ENCODE measurements at places on chromosomes 3 and 15.

- DNase-seq = no peak
Observed at GRCh38 chr15:85154061-85154460, 172.4 kb downstream of the PDE8A start.

GRCh38 chr3:143010024-143010423, 8.7 kb downstream of the U2SURP start:
- DNase-seq = no peak

DNA sequence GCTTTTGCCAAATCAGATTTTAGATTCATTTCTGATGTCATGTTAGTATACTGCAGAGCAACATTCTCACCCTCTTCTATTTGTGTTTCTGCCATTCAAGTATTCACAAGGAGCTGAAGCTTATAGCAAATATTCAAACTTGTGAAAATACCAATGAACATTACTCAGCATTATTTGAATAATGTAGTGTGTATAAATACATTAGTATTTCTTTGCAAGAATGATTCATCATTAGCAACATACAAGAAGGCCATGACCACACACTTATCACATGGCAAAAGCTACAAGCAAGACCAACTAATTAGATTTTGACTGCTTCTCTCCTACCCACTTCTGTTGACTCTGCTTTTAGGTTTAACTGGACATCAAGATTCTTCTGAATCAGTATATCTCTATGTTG, 124.9 kb downstream of the IGSF11 start:
- no peak for DNase-seq

DNA sequence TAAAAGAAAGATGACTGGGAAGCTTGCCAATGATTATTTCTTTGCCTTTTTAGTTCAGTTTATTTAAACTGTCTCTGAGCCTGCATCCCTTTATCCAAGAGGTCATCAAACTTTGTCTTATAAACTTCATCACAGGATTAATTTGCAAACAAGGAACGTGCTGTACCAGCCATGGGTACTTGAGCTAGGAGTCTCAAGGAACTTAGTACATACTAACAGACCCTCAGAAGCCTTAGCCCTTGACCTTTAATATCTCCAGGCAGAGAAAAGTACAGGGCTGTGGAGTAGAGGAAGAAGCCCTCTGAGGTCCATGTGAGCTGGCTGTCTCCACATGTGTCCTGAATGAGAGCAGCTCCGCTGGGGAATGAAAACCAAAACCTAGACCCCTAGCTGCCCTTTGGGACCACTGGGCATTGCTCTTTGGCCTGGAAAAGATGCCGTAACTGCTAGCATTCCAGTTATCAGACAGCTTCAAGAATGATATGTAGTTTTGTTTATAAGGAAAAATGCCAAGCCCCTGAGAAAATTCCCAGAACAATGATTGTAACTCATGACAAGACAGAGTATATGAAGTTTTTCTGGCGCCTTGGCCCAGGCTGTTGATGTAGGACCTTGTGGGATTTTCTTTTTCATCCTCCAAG, 92.1 kb downstream of the ASB7 start:
- DNase-seq = no peak

GRCh38 chr15:89367485-89368451, 33.1 kb upstream of the POLG start:
- DNase-seq = no peak

DNA sequence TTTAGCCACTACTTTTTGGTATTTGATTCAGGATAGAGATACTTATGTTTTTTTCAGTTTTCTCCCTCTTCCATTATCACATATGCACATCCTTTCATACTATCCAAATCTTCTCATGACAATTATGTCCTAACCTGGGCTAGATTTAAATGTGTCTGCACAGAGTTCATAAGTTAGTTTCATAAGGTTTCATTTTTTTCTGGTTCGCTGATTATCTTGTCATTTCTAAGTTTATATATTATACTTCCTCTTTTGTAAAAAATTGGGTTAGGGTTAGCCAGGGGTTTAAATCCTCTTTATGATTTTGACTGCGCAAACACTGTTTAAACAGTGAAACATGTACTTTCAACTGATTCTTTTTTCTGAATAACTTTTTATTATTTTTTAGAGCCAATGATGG, 148.6 kb downstream of the SST start:
- DNase-seq = no peak

- DNase-seq = no peak
Observed at GRCh38 chr15:99508311-99508645, 57.5 kb upstream of the MEF2A start.

GRCh38 chr3:18758047-18758704, 333.0 kb upstream of the SATB1 start:
- no peak for DNase-seq

Measured in stimulated activated CD4-positive, alpha-beta T cell treated with anti-CD3 and anti-CD28 coated beads, Interleukin-1b, Interleukin-23, amount 100 ng/mL, for 1 hour (primary cell).